Activated naive CD8-positive, alpha-beta T cell treated with anti-CD3 and anti-CD28 coated beads, Interleukin-2, amount 50 U/mL, for 24 hours (primary cell): ENCODE measurements at places on chromosomes 12 and 14.

DNA sequence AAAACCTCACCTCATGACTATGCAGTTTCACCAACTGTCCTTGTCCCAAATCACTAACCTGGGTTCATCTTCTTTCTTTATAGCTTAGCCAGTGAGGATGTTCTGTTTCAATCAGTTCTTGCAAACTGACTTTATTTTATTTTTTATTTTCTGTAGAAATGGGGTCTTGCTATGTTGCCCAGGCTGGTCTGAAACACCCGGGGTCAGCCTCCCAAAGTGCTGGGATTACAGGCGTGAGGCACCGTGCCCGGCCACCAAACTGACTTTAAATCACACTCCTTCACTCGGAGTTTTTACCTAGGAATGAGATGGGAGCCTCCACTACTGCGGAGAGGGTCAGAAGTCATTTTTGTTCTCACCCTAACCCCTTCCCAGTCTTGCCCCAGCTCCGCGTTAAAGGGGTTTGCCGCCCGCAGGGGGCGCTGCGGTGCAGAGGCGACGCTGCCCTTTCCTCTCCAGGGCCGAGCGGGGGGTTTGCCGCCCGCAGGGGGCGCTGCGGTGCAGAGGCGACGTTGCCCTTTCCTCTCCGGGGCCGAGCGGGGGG, 7.0 kb upstream of the B4GALNT3 start:
- H3K27ac ChIP-seq, result no peak overlapping the region
- no peaks in the 10 kb centered on the region for H3K36me3 ChIP-seq
- H3K27me3 ChIP-seq, result peaks cover 11% of the 10 kb centered on the region

GRCh38 chr12:49832836-49833421, 4.7 kb upstream of the NCKAP5L start:
- no peak for DNase-seq
- no peak overlapping the region for H3K27ac ChIP-seq
- no peaks in the 10 kb centered on the region for H3K27me3 ChIP-seq
- no peak overlapping the region for H3K4me3 ChIP-seq
- no peaks in the 10 kb centered on the region for H3K36me3 ChIP-seq
- peaks cover 13% of the 10 kb centered on the region for H3K4me1 ChIP-seq

- DNase-seq, result no peak
- H3K4me1 ChIP-seq, result peaks cover 4% of the 10 kb centered on the region
- peaks cover 10% of the 10 kb centered on the region for H3K27me3 ChIP-seq
- H3K4me3 ChIP-seq, result no peak overlapping the region
Measured at GRCh38 chr12:53090554-53090953, 6.9 kb upstream of the IGFBP6 start.

- H3K27ac ChIP-seq, result no peak overlapping the region
- peaks cover 11% of the 10 kb centered on the region for H3K27me3 ChIP-seq
- no peaks in the 10 kb centered on the region for H3K36me3 ChIP-seq
- H3K4me3 ChIP-seq, result no peak overlapping the region
- DNase-seq, result no peak
- no peaks in the 10 kb centered on the region for H3K4me1 ChIP-seq
Measured at GRCh38 chr14:96783043-96783914, 13.9 kb upstream of the VRK1 start.

DNA sequence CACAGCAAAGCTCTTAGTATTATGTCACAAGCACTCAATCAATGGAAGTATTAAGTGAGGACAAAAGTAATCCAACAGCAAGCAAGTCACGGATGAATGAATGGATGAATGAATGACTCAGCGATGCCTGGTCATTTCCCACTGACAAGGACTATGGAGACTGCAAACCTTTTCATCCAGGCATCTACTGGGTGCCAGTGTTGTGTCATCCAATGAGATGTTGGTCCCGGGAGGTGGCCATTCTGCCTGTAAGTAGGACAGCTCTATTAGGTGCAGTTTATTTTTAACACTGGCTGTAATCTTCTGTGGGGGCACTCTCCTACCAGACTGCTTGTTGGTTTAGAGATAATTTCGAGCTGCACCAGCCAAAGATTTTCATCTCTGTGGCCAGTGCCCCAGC, 39.4 kb downstream of the STAB2 start:
- no peak for DNase-seq
- no peak overlapping the region for H3K27ac ChIP-seq
- H3K4me3 ChIP-seq, result no peak overlapping the region
- no peaks in the 10 kb centered on the region for H3K4me1 ChIP-seq
- peaks cover 3% of the 10 kb centered on the region for H3K27me3 ChIP-seq

GRCh38 chr12:29242921-29243431, 93.9 kb downstream of the FAR2 start:
- H3K4me3 ChIP-seq, result no peak overlapping the region
- no peak for DNase-seq
- no peaks in the 10 kb centered on the region for H3K36me3 ChIP-seq
- peaks cover 16% of the 10 kb centered on the region for H3K4me1 ChIP-seq
- no peaks in the 10 kb centered on the region for H3K27me3 ChIP-seq

GRCh38 chr12:88468581-88468980, 111.7 kb downstream of the KITLG start:
- no peaks in the 10 kb centered on the region for H3K36me3 ChIP-seq
- H3K27ac ChIP-seq, result no peak overlapping the region
- H3K4me3 ChIP-seq, result no peak overlapping the region
- DNase-seq, result no peak
- no peaks in the 10 kb centered on the region for H3K4me1 ChIP-seq
- H3K27me3 ChIP-seq, result no peaks in the 10 kb centered on the region

DNA sequence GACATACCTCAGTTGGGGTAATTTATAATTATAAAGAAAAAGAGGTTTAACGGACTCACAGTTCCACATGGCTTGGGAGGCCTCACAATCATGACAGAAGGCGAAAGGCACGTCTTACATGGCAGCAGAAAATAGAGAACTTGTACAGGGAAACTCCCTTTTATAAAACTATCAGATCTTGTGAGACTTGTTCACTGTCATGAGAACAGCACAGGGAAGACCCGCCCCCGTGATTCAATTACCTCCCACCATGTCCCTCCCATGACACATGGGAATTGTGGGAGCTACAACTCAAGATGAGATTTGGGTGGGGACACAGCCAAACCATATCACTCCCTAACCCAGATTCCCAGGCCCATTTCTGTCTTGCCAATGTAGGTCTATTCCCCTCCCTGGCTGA, 22.1 kb downstream of the MYO1H start:
- no peak overlapping the region for H3K4me3 ChIP-seq
- H3K36me3 ChIP-seq, result no peaks in the 10 kb centered on the region
- DNase-seq, result no peak
- H3K27me3 ChIP-seq, result peaks cover 26% of the 10 kb centered on the region
- no peaks in the 10 kb centered on the region for H3K4me1 ChIP-seq

DNA sequence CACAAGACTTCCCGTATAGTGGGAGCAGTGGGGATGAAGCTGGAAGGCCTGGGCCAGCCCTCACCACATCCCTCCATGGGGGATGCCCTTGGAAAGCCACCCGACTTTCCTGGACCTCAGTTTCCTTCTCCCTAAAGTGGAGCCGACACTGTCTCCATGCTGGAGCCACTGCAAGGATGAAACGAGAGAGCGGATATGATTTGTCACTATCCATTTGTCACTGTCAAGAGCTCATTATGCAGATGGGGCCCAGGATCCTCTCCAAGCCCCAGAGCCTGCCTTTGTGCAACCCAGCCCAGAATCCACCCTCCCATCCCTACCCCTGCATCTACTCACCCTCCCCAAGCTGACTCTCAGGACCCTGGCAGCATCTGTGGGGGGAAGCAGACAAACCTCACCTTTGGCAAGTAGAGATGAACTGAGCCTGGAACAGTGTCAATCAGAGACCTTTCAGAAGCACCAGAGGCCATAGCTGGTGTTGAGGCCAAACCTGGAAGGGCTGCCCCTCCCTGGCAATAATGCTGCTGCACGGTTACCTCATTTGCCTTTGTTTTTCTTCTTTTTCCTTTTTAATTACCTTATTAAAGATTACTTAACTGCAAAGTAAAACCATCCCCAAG, 287.7 kb upstream of the RTL1 start:
- H3K4me1 ChIP-seq, result no peaks in the 10 kb centered on the region
- no peaks in the 10 kb centered on the region for H3K36me3 ChIP-seq
- H3K27ac ChIP-seq, result no peak overlapping the region
- DNase-seq, result no peak
- no peak overlapping the region for H3K4me3 ChIP-seq
- no peaks in the 10 kb centered on the region for H3K27me3 ChIP-seq

- H3K27ac ChIP-seq, result no peak overlapping the region
- peaks cover 48% of the 10 kb centered on the region for H3K4me1 ChIP-seq
- H3K27me3 ChIP-seq, result no peaks in the 10 kb centered on the region
- H3K36me3 ChIP-seq, result peaks cover 5% of the 10 kb centered on the region
Measured at GRCh38 chr12:105032703-105033357, 46.7 kb downstream of the NOPCHAP1 start.

DNA sequence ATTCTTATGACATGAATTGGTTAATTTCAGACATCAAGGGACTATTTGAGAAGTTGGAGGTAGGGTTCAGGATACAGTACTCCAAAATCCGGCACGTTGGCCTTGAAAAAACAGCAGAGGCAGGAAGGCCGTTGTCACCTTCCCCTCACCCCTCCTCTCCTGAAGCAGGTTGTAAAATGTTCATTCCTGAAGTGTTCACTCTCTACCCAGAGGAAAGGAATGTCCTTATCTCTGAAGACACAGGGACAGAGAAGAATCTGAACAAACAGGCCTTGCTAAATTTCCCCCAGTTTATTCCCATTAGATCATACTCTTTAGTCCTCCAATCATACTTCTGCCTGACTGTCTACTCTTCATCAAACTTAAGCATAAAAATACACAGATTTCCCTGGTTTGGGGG, 313.6 kb downstream of the ZFP36L1 start:
- no peaks in the 10 kb centered on the region for H3K36me3 ChIP-seq
- no peak overlapping the region for H3K27ac ChIP-seq
- H3K4me1 ChIP-seq, result peaks cover 54% of the 10 kb centered on the region
- no peak overlapping the region for H3K4me3 ChIP-seq
- no peaks in the 10 kb centered on the region for H3K27me3 ChIP-seq

DNA sequence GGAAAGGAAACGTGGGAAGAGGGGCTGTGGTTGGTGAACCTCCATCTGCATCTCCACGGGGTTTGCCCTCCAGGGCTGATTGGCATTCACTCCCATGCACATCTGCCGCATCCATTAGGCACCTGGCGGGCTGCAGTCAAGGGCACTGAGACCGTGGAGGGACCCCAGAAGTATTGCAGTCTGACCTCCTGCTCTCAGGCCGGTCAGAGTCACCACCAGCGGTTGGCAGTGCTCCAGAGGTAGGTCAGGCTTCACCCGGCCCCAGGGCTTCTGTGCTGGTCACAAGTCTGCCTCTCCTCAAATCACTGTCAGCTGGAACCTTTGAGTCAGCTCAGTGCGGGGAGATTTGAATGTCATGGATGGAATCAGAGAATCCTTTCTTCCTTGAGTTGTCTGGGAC, 132.3 kb downstream of the PAPOLA start:
- no peaks in the 10 kb centered on the region for H3K27me3 ChIP-seq
- H3K27ac ChIP-seq, result no peak overlapping the region

DNA sequence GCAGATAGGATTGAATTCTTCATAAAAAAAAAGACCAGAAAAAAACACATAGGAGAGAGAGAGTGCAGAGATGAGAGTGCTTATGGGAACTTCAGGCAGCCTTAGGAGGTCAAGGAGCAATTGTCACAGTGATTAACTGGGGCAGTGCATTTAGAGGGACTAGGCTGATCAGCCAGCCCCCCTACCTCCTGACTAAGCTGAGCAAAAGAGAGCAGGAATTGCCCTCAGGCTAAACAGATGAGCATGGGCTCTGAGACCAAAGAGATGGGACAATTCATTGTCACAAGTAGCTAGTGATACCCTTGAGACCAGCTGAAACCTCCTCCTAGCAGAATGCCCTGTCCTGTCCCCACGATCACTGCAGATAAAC, 124.0 kb downstream of the BTG1 start:
- peaks cover 25% of the 10 kb centered on the region for H3K4me1 ChIP-seq
- H3K27me3 ChIP-seq, result no peaks in the 10 kb centered on the region
- no peak overlapping the region for H3K4me3 ChIP-seq
- DNase-seq, result no peak

DNA sequence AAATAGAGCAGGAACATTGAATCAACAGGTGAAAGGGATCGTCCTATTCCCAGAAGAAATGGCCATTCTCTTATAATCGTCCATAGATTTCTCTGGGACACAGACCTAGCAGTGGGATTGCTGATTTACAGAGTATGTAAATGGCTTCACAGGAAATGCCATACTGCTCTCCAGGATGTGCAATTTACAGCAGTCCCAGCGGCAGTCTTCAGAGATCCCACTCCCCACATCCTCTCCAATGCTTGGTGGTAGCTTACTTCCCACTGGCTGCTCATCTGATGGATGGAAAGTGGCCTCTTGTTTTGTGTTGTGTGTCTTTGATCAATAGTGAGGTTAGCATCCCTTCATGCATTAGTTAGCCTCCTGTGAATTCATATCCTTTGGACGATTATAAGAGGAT, 58.1 kb upstream of the PRMT8 start:
- no peak overlapping the region for H3K27ac ChIP-seq
- no peaks in the 10 kb centered on the region for H3K36me3 ChIP-seq
- DNase-seq, result no peak
- H3K27me3 ChIP-seq, result peaks cover 14% of the 10 kb centered on the region
- no peak overlapping the region for H3K4me3 ChIP-seq

DNA sequence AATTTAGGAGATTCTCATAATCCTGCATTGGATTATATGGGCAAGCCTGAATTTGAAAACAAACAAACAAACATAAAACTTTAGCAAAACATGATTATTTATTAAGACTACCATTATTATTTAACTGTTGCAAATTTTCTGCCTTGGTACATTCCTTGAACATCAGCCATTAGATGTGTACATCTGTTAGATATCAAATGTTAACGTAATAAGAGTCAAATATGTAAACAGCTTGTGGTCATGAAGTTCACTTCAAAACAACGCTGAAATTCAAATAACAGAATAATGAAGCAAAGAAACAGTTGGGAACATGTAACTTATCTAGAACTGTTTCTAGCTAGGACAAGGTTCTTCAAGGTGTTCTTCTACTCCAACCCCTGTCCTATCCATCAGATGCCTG, 14.3 kb upstream of the TMX1 start:
- no peaks in the 10 kb centered on the region for H3K4me1 ChIP-seq
- no peaks in the 10 kb centered on the region for H3K27me3 ChIP-seq

DNA sequence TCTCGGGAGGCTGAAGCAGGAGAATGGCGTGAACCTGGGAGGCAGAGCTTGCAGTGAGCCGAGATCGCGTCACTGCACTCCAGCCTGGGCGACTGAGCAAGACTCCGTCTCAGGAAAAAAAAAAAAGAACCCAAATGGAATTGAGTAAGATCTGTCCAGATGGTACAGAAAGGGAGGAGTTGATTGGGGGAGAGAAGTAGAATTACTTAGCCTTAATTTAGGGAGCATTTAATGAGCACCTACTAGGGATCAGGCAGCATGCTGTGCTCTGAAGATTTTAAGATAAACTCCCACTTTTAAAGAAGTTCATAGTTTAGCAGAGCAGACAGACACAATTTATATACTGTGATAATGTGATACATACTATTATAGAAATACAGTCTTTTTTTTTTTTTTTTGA, 4.5 kb downstream of the RAB5B start:
- no peak overlapping the region for H3K4me3 ChIP-seq
- no peak overlapping the region for H3K27ac ChIP-seq
- no peaks in the 10 kb centered on the region for H3K27me3 ChIP-seq
- H3K36me3 ChIP-seq, result peaks cover 6% of the 10 kb centered on the region

- H3K27me3 ChIP-seq, result no peaks in the 10 kb centered on the region
- H3K27ac ChIP-seq, result no peak overlapping the region
- H3K36me3 ChIP-seq, result no peaks in the 10 kb centered on the region
- DNase-seq, result peak; percentile 67
- peaks cover 20% of the 10 kb centered on the region for H3K4me1 ChIP-seq
Measured at GRCh38 chr12:113048716-113049127, 7.8 kb upstream of the DTX1 start.

GRCh38 chr14:33948145-33948868, 2.6 kb downstream of the EGLN3 start:
- H3K27me3 ChIP-seq, result peaks cover 41% of the 10 kb centered on the region
- peak overlapping the region; percentile 81 for H3K4me3 ChIP-seq
- no peaks in the 10 kb centered on the region for H3K36me3 ChIP-seq

- no peaks in the 10 kb centered on the region for H3K27me3 ChIP-seq
- H3K27ac ChIP-seq, result no peak overlapping the region
- H3K4me3 ChIP-seq, result no peak overlapping the region
- H3K36me3 ChIP-seq, result no peaks in the 10 kb centered on the region
- no peaks in the 10 kb centered on the region for H3K4me1 ChIP-seq
Measured at GRCh38 chr12:70652451-70652850, 15.2 kb upstream of the PTPRB start.
